CD4-positive, CD25-positive, alpha-beta regulatory T cell (primary cell): ENCODE measurements at places on chromosomes 7 and 10. TPM values are rescaled to one million over a fixed set of nuclear protein-coding genes. Genes with fewer than 3 reads are reported as not detected.

TRPV5 gene
- not detected for polyA plus RNA-seq

RNF32 gene
- polyA plus RNA-seq, result 1.8 TPM

- no peak for DNase-seq
- H3K4me1 ChIP-seq, result no peaks in the 10 kb centered on the region
- no peaks in the 10 kb centered on the region for H3K36me3 ChIP-seq
- H3K4me3 ChIP-seq, result no peak overlapping the region
- no peak overlapping the region for H3K27ac ChIP-seq
Observed at GRCh38 chr10:59285848-59286247, 76.5 kb downstream of the FAM13C start.

LAMB4 gene
- polyA plus RNA-seq, result not detected

ADRB1 gene
- not detected for polyA plus RNA-seq

CALML5 gene
- polyA plus RNA-seq, result not detected

DNA sequence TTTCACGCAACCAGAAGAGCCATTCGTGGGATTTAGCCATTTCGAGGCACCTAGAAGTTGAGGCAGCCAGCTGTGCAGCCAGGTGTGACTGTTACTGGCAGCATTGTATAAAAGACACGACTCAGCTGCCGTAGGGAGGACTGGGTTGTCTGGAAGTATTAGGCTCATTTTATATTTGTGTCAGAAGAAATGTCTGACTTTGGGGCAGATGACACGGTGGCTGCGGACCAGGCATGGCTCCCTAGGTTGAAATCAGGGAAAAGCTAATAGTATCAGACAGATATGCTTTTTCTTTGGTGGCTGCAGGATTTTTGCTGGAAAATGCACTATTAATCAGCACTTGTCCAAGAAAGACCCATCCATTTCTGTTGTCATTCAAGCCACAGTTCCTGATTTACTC, 4.2 kb upstream of the DPYSL4 start:
- peaks cover 5% of the 10 kb centered on the region for H3K27me3 ChIP-seq
- no peak for DNase-seq
- H3K36me3 ChIP-seq, result no peaks in the 10 kb centered on the region
- no peak overlapping the region for H3K4me3 ChIP-seq
- no peak overlapping the region for H3K27ac ChIP-seq

SEMA3E gene
- polyA plus RNA-seq, result not detected

EVX1 gene
- not detected for polyA plus RNA-seq

DNA sequence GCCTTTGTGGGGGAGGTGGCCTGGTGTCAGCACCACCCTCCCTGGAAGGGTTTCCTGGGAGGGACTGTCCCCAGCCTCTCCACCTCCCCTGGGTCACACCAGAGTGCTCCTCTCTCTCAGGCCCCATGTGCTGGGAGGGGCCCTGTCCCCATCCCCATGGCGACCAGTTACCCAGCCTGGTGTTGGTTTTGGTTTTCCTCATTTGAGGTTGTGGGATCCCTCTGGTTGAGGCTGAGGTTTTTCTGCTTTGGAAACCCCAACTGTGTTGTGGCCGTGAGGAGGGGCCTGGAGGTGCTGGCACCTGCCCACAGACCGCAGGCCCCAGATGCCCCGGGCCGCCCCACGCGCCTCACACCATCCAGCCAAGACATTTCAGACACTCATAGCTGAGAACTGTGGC, 106.3 kb downstream of the GRK5 start:
- H3K27me3 ChIP-seq, result no peaks in the 10 kb centered on the region
- no peak for DNase-seq
- H3K36me3 ChIP-seq, result no peaks in the 10 kb centered on the region

MCM10 gene
- polyA plus RNA-seq, result 0.34 TPM

- no peak for DNase-seq
- no peaks in the 10 kb centered on the region for H3K27me3 ChIP-seq
- H3K27ac ChIP-seq, result no peak overlapping the region
- no peaks in the 10 kb centered on the region for H3K36me3 ChIP-seq
Observed at GRCh38 chr10:88472540-88472939, 110.6 kb downstream of the RNLS start.

DNA sequence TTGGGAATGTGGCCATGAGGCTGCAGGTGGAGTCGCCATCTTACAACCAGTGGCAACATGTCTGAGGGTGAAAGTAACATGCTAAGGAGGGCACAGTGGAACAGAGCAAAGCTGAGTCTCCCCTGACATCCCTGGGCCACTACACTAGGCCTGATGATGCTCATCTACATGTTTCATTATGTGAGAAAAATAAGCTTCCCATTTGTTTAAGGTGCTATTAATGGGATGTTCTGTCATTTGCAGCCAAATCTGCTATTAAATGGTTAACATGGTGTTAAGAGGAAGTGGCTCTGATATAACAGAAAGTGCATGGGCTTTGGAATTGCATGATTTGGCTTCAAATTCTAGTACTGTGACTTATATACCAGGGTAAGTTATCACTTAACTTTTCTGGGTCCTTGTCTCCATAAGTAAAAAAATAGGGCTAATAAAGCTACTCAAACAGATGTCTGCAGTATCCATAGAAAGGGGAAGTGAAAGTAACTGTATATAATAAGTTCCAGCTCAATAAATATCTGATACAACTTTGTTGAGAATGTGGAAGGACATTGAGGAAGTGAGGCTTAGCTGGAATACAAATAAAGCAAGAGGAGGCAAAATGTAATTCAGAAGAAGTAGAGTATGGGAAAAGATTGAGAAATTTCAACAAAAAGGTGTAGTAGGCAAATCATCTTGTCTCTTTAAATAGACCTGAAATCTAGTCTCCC, 158.9 kb downstream of the RTKN2 start:
- H3K4me1 ChIP-seq, result peaks cover 18% of the 10 kb centered on the region
- H3K27ac ChIP-seq, result no peak overlapping the region
- H3K4me3 ChIP-seq, result peak overlapping the region; percentile 49
- H3K36me3 ChIP-seq, result no peaks in the 10 kb centered on the region

SNCG gene
- polyA plus RNA-seq, result not detected

UNC5B gene
- polyA plus RNA-seq, result not detected

DNA sequence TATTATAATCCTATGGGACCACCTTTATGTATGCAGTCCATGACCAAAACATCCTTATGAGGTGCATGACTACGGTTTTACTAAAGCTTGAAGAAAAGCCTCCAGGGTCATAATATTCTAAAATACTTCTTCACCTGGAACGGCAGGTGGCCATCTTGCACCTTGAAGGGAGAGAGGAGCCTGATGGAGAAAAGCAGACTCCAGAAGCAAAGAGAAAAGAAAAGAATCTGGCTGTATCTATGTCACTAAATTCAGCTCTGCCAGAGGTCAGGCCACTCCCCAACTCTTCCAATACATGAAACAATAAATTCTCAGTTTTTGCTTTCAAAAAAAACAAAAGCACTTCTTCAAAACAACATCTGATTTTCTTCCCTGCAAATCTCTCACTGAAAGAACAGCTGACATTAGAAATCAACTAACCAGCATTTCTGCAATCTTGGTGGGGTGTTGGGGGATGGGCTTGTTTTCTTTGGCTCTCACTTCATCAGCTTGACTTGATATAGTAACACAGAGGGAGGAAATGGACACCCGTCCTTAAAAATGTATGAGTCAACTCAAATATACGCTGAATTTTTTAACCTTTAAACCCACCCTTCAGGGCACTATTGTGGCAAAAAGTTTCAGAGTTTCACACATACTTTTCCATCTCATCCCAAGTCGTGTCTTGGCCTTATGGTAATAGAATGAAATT, 21.7 kb downstream of the HIBADH start:
- no peaks in the 10 kb centered on the region for H3K36me3 ChIP-seq
- H3K27me3 ChIP-seq, result no peaks in the 10 kb centered on the region
- DNase-seq, result no peak
- no peak overlapping the region for H3K4me3 ChIP-seq
- H3K27ac ChIP-seq, result no peak overlapping the region

- DNase-seq, result no peak
- peaks cover 16% of the 10 kb centered on the region for H3K36me3 ChIP-seq
- H3K27me3 ChIP-seq, result no peaks in the 10 kb centered on the region
- H3K4me3 ChIP-seq, result no peak overlapping the region
- peaks cover 16% of the 10 kb centered on the region for H3K4me1 ChIP-seq
Observed at GRCh38 chr10:13338390-13339110, 9.5 kb downstream of the SEPHS1 start.

DNA sequence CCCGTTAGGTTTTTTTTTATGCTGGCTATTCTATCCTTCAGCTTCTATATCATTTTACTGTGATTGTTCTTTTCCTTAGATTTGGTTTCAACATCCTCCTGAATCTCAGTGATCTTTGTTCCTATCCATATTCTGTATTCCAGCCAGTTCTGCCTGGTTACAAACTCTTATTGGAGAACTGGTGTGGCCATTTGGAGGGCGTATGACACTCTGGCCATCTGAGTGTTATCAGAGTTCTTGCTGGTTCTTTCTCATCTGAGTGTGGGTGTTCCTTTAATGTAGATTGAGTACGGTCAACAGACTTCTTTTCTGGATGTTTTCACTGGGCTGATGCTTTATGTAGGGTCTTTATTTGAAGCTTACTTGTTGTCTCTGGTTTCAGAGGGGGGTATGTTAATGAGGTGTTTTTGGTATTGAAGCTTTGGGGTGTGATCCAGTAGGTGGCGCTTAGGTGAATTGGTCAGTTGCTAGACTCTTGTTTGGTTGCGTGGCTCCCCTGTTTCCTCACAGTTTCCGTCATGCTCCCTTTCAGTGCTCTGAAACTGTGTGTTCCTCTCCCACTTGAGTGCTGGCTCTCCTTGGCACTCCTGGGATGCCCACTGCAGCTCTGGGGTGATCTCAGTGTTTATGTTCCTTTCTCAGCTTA, 80.7 kb downstream of the FANK1 start:
- no peak overlapping the region for H3K4me3 ChIP-seq
- no peak for DNase-seq
- H3K36me3 ChIP-seq, result no peaks in the 10 kb centered on the region
- H3K27ac ChIP-seq, result no peak overlapping the region
- H3K27me3 ChIP-seq, result peaks cover 2% of the 10 kb centered on the region
- H3K4me1 ChIP-seq, result no peaks in the 10 kb centered on the region

DNA sequence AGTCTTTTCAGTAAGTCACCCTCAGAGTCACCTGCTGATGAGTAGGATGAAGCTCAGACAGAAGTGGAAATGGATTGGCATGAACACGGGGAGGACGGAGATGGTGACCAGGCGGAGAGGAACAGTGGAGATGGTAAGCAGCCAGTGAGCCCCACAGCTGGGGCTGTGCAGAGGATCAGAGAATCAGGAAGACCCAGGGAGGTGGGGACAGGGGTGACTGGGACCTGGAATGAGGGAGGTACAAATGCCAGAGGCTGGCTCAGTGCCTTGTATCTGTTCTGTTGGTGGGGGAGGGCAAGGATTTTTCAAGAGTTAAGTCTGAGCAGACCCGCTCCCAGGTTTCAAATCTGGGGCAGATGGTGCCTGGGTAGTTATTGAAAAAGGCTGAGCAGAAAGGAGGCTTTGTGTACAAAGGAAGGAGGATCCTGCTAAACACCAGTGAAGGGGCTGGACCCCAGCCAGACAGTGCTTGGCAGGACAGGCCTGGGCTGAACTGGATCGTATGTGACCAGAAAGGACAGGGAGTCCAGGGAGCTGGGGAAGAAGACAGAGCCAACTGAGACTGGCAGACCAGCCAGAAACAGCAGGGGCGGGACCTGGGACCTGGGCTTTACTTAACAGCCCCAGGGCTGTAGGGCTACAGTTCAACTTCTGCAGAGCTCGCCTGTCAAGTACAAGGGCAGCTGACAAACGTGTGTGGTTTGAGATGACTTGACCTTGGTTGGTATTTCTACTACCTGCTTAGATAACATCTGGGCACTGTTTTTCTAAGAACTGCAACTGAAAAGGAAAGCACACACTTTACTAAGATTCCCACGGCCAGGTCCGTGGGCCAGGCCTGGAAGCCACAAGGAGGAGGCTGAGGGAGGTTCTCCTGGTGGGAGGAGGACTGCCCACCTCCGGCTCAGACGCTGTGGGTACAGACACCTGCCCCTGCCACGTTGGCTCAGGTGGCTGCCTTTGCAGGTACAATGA, 13.2 kb upstream of the FRMPD2 start:
- H3K27ac ChIP-seq, result no peak overlapping the region
- peaks cover 3% of the 10 kb centered on the region for H3K27me3 ChIP-seq
- H3K36me3 ChIP-seq, result no peaks in the 10 kb centered on the region
- no peak for DNase-seq
- no peak overlapping the region for H3K4me3 ChIP-seq

DNA sequence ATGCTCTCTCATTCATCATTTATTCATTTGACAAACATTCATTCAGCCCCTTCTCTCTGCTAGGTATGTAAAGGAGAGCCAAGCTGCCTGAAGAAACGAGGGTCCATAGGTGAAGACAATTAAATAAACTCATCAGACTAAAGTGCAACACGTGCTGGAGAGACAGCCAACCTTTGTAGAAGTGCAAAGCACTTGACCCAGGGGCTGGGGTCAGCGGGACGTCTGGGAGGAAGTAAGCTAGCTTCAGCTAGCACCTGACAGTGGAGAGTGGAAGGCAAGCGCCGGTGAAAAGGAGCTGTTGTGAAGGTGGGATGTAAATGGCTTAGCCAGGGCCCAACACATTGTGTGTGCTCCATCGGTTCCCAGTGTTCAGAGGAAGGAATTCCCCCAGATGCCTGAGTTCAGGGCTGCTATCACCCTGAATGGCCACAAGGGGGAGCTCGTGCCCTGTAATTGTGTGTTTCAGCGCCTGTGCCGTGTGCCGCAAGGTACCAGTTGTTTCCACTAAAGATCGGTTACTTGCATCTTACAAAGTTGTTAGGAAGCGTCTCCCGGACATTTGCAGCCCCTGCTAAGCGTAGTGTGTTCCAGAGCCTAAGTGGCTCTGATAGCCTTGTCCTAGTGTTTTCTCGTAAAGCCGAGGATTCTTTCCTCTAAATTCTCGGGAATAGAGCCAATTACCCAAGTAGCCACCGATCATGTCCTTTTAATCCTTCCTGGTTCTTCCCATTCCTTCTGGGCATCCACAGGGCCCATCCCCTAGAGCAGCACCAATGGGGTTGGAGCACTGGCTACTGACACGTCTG, 30.6 kb downstream of the TLX1 start:
- H3K36me3 ChIP-seq, result no peaks in the 10 kb centered on the region
- H3K4me3 ChIP-seq, result peak overlapping the region; percentile 23
- peaks cover 31% of the 10 kb centered on the region for H3K27me3 ChIP-seq
- DNase-seq, result peak; percentile 60
- no peak overlapping the region for H3K27ac ChIP-seq

GRCh38 chr7:92588561-92588960, 1.6 kb downstream of the FAM133B start:
- H3K27me3 ChIP-seq, result no peaks in the 10 kb centered on the region
- H3K27ac ChIP-seq, result peak overlapping the region; percentile 88
- H3K4me3 ChIP-seq, result peak overlapping the region; percentile 94
- H3K4me1 ChIP-seq, result peaks cover 43% of the 10 kb centered on the region
- peaks cover 2% of the 10 kb centered on the region for H3K36me3 ChIP-seq

PYROXD2 gene
- polyA plus RNA-seq, result 0.34 TPM

DMTF1 gene
- 31.0 TPM for polyA plus RNA-seq

- H3K27me3 ChIP-seq, result no peaks in the 10 kb centered on the region
- no peak for DNase-seq
- H3K36me3 ChIP-seq, result no peaks in the 10 kb centered on the region
Observed at GRCh38 chr7:29416276-29416937, 147.2 kb upstream of the PRR15 start.

AEBP1 gene
- polyA plus RNA-seq, result 0.98 TPM
